ENCODE measurements at places on chromosomes 2 and 18.

DNA sequence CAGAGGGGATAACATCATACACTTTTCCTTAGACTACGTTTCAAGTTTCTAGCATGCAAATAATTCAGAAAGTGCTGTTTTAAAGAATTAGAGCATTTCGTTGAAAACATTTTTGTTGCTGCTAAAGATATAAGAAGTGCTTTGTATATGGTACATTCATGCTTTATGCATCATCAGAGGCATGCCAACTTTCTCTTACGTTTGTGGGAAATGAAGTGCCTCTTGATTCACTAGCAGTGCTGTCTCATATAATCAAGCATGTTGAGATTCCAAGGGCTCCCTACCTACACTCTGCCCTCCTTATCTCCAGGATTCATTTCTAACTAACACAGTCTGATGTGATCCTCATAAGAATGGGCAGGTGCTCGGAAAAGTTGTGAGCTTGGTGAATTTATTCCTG is 748.6 kb upstream of the DDX18 start:
- no peak for DNase-seq

- no peak for DNase-seq
Measured at GRCh38 chr2:59204040-59204439, 962.9 kb upstream of the FANCL start.

DNA sequence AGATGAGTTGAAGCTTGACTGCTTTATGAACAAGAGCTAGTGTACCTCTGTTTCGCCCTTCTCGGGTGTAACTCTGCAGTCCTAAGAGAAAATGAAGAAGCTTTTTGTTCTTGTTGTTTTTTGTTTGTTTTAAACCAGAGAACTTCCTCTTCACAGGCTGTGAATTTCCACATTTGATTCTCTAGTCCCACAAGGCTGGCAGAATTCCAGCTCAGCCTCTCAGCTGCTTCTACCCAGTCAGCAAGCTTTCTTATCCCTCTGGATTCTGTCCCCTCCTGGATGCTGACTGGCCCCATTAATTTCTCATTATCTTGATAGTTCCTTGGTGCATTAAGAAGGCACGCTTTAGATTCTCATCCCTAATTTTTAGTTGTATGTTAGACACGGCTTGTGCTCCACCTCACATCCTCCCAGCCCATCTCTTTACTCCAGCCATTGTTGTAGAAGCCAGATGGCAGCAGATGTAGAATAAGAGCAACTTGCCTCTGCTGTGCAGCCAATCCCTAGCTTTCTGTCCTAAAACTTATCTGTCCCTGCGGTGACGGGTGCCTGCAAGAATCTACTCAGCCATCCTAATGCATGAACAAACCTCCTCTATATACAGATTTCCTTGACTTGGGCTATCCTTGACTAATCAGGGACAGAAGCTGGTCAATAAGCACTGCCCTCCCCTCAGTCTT is 12.3 kb upstream of the RESP18 start:
- DNase-seq, result no peak

- DNase-seq, result no peak
Measured at GRCh38 chr18:51425475-51425874, 228.0 kb upstream of the MEX3C start.

GRCh38 chr2:54770676-54771075 is 47.2 kb downstream of the EML6 start:
- DNase-seq, result no peak

GRCh38 chr2:203360833-203361430 is 32.7 kb downstream of the ABI2 start:
- DNase-seq, result no peak

- DNase-seq, result no peak
Measured at GRCh38 chr2:8030573-8031303, 651.1 kb upstream of the ID2 start.

- DNase-seq, result no peak
Measured at GRCh38 chr18:37276111-37276890, 289.3 kb downstream of the CELF4 start.

- DNase-seq, result no peak
Measured at GRCh38 chr2:86482034-86482433, 40.9 kb downstream of the KDM3A start.

DNA sequence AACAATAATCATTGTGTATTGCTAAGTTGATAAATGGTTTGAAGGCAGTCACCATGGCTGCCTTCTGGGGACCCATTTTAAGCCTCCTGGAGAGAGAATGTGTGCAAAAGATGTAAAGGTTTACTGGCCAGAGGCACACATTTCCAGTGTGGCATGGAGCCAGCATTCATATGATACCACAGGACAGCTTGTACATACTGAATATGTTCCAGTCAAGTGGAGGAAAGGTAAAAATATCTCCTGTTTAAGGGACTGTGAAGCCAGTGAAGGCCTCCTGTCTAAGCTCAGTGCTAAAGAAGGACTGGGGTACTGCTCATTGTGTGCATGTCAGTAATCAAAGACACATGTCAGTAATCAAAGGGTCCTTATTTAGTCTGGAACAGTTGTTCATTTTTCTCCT is 119.2 kb downstream of the BABAM2 start:
- DNase-seq, result no peak

DNA sequence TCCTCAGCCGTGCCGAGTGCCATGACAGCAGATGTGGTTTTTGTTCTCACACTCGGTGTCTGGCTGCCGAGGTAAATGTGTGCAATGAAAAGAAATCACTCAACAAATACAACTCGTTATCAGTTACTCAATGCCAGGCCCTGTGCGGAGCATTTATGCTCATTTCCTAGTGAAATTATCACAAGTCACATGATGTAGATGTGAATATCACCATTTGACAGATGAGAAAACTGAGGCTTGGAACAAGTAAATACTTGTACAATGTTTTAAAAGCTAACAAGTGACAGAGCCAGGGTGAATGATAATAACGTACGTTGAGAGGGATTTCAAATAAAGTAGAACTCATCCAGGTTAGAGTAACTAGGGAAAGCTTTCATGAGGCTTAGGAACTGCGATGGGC is 174.7 kb downstream of the EIPR1 start:
- no peak for DNase-seq

GRCh38 chr2:112142525-112143078 is 4.4 kb downstream of the FBLN7 start:
- no peak for DNase-seq

DNA sequence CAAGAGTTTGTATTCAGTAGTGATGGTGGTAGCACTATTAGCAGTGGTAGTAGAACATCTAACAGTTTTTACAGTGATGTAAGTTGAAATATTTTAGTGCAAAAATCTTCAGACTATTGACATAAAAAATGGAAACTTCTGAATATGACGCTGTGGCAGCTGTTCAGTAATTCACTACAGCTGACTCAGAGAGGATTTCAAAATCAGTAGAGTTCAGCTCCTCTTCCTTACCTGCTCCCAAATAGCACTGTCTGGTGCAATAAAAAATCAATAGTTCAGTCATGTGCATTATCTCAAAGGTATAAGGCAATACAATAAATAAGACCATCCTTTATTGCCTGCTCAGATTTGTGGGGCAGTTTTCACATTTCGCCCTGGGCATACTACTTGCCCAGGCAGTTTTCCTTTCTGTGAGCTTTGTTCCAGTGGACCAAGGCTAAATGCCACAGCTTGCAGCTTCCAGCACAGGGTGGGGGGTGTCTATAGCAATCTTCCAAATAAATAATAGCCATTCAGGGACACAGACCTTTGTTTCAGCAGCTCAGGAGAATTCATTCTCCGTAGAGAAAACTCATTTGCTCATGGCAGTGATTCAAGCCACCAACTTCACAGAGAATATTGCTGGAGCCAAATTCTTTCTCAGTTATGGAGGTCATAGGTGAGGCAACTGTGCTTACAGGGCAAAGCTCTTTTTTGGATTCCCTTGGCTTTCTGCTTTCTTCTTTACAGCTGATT is 33.9 kb upstream of the GORASP2 start:
- no peak for DNase-seq

GRCh38 chr18:67728364-67728763 is 211.8 kb upstream of the DSEL start:
- DNase-seq, result no peak
